ENCODE measurements at places on chromosomes 5 and 9.

GRCh38 chr9:15696979-15697378 is 144.1 kb downstream of the CCDC171 start:
- no peak for DNase-seq

GRCh38 chr9:85215961-85216360 is 525.8 kb downstream of the AGTPBP1 start:
- no peak for DNase-seq

DNA sequence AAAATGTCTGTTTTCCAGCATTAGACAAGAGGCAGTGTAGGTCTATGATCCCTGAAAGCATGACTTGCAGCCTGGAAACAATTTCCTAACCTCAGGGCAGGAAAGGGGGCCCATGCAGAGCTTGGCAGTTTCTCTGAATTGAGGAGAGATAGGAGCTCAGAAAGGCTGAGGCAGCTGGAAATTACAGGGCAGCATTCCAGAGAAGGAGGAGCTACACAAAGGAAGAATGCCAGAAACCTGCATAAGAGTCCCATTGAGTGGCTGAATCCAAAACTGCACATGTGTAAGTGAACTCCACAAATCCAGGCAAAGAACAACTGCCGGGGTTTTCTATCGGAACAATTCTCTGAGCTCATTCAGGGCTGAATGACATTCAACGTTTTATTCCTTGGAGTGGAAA is 346.8 kb downstream of the PIK3R1 start:
- no peak for DNase-seq

DNA sequence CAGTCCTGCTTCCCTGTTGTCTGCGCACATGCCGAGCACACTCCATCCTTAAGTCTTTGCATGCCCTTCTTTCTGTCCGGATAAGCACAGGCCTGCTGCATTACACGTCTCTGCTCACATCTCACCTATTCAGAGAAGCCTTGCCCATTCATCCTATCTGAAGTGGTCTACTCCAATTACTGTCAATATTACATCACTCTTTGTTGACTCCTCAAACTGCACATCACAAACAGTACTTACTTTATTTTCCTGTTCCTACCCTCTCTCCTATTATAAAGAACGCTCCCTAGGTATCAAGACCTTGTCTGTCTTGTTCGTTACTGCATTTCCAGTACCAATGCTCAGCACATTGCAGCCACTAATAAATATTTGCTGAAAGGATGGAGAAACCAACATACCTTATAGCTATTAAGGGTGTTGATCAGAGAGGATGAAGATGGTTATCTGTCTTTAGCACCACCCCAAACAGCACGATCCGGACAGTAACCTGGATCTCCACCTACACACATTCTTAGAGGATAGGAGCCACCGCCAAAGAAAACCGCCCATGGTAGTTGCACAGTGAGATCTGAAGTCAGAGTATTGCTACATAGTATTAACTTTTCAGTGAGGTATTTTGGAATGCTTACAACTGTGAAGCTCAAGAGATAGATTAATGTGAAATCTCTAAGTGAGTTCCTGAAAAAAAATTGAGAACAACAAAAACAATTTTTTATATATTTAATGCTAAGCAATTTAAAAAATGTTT is 1.6 kb upstream of the PRRC1 start:
- DNase-seq: no peak

DNA sequence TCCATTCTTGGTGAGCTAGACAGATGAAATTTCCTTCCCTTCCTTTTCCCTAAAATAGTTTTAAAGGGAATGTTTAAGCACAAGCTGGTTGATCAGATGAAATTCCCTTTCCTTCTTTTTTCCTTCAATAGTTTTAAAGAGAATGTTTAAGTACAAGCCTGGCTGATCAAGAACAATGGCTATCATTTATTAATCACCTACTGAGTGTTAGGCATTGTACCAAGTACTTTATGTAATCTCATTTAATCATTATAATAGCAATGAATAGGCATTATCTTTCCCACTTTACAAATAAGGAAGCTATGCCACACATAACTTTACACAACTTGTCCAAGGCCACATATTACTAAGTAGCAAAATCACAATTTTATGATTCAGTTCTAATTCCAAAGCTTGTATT is 152.0 kb upstream of the ACOT12 start:
- no peak for DNase-seq

DNA sequence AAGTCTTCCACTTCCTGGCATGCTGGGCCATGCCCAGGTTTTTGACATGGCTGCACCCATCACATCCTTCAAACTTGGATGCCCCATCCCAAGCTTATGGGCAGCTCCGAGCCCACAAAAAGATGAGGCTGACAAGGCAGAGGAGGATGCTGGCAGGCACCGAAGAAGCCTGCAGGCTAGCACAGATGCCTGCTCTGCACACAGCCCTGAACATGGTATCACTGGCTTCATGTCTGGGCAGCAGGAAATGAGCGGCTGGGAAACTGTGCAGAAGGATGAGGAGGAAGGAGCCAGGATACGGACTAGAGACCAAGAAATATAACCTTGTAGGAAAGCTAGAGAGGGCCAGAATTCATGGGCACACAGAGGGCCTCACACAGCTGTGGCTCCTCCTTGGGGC is 14.8 kb downstream of the CAMK2A start:
- DNase-seq: no peak

- no peak for DNase-seq
Measured at GRCh38 chr5:92364986-92365550, 982.0 kb upstream of the ARRDC3 start.

DNA sequence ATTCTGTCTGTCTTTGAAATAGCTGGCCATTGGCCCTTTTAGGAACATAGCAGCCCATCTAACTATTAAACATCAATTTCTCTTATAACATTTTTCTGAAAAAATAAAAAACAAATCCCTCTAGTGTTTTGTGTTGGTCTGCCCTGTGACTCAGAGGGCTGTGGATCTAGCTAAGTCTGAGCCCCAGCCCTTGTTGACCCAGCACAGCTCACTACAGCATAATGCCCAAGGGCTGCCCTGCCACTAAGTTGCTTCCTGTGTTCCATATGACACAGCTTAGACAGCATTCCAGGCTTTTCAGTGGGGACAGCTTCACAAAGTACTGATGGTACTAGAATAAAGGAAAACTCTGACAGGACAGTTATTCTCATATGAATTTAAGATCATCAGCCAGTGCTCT is 136.0 kb downstream of the SCAMP1 start:
- DNase-seq: peak; percentile 45

DNA sequence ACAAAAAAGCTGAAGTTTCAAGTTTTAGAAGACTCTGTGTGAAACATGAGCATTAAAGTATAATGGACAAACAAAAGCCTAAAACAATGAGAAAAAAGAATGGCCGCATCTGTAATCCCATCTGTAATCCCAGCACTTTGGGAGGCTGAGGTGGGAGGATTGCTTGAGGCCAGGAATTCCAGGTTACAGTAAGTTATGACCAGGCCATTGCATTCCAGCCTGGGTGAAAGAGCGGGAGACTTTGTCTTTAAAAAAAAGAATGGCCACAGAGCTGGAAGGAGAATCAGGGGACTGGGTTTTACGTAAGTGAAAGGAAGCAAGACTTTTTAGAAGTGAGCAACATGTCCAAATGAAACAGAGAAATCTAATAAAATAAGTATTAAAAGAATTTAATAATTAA is 2.6 kb upstream of the ATG10 start:
- DNase-seq: no peak

Measured in suppressor macrophage treated with lipopolysaccharide for 1 hour (primary cell).